Activated T-helper 1 cell treated with Interleukin-2 at 50 U/mL for 16 hours (primary cell): ENCODE measurements at places on chromosomes 1 and 21.

DNA sequence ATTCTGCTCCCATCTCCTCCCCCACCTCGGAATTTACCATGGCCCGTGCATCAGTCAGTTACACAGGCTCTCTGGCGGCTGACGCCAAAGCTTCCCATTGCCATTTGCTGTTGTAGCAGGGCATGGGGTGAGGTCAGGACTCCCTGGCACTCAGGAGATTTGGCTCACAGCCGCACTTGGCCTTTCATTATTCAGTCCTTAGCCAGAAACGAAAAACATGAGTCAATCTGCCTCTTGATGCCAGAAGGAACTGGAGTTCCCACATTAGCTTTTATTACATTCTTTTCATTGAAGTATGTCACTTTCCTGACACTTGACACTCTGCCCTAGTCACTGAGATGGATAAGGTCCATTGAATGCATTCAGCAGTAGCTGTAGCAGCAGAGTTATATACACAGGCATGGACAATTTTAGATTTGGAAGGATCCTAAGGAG, 260.6 kb downstream of the CACNA1E start:
- no peak for DNase-seq

- DNase-seq = no peak
Measured at GRCh38 chr1:53627666-53628065, 111.3 kb downstream of the GLIS1 start.

DNA sequence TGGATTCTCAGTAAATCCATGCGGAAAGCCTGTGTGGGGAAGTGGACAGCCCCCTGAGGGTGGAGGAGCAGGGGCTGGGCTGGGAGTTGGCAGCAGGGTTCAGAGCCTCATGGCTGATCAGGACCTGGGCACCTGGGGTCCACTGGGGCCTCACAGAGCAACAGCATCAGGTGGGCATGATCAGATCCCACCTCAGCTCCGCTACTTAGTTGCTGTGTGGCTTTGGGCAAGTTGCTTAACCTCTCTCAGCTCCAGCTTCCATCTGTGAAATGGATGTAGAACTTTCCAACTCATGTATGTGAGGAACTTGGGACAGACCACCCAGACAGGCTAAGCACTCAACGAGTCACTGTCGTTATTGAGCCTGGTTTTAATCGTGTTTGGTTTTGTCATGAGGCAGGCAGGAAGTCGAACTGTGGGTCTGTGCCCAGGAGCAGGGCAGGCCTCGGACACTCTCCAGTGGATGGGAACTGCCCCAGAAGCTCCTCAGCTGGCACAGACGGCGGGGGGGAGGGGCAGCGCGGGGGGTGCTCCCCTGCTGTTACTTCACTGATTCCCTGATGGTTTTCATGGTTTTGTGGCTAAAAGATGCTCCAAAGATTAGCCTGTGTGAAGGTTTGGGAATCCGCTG, 155.8 kb upstream of the TMEM51 start:
- DNase-seq = no peak

GRCh38 chr21:37210130-37210529, 57.0 kb downstream of the VPS26C start:
- DNase-seq = no peak

DNA sequence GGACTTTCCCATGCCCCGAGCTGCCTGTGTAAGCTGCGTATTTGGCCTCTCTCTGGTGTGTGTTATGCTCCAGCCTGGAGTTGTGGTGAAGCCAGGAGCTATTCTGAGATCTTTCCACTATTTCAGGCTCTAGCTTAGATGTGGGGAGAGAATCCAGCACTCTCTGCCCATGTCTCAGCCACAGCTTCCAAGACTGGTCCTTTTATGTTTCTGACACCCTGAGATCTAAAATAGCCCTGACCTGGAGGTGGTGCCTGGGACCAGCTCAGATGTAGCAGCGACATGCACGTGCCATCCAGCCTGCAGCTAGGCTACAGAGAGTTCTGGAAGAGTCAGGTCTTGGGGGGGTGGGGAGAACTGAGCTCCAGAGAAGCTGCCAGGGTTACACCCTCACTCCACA, 76.5 kb downstream of the TENT5C start:
- DNase-seq = no peak

DNA sequence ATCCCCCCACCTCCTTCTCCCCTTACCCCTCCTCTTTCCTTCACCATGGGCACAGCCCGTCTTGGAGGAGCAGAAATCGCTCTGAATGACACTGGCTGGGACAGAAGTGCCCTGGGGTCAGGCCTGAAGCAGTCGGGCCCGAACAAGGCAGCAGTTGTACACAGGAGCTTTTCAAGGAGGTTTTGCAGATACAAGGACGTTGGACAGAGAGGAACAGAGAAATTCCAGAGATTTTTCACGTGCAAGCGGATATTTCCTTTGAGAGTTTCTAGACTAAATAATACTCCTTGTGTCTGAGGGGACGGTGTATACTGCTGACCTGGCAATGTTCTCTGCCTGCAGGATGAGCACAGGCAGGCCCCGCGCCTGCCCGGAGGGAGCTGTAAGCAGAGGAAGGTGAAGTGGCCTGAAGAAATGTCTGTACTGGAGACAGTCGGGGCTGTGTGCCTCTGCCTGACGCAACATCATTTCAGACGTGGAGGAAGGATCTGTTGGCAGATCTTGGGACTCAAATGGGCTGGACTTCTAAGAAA, 95.3 kb upstream of the SLC25A33 start:
- no peak for DNase-seq

DNA sequence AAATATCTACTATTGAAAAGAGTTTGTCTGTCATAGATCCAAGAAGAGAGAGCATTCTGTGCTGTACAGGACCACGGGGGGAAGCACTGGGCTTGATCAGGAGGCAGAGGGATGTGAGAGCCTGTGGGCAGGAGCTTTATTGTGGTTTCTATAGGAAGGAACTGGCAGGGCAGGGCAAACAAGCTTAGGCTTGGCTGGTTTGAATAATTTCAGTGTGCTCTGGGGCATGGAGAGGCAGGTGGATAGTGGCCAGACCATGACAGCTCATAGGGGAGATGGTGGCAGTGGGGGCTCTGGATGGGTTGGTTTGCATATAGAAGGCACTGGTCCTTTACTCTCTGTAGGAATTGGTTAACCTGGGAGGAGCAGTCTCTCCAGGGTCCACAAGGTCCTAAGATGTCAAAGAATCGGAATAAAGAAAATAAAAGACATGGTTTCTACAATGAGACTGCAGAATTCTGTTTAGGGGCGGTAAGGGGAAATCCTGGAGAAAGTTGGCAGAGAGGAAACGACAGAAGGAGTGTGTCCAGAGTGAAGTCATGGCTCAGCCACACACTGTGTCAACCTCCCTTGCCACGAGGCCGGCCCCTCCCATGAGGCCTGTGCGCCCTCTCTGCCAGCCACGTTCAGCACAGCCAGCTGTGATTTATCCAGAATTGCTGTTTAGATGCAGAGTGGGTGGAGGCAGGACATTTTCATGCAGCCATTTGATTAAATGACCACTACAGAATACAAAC, 81.7 kb upstream of the PGBD5 start:
- DNase-seq = no peak

DNA sequence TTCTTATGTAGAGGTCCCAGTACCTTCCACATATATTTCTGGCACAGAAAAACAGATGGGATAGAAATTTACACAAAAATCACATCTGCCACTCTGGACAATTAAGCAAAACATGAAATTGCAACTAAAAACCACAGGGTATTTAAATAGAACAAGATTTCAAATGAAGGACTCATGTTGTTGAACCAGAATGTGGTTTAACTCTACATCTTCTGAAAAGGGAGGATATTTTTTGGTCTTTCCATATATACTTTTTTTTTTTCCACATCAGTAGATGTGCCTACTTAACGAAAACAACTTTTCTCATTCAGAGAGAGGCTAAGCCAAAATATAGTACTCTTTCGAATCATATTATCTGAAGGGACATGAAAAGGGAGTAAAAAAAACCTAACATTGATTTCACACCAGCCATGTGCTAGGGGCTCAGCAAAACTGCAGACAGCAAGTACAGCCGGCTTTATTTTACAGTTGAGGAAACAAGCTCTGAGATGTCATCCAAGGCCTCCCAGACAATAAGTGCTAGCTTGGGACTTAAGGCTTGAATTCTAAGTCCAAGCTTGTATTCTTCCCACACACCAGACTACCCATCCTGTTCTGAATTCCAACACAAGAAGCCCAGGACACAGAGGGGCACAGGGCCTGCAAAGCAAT, 208.9 kb downstream of the PBX1 start:
- no peak for DNase-seq

DNA sequence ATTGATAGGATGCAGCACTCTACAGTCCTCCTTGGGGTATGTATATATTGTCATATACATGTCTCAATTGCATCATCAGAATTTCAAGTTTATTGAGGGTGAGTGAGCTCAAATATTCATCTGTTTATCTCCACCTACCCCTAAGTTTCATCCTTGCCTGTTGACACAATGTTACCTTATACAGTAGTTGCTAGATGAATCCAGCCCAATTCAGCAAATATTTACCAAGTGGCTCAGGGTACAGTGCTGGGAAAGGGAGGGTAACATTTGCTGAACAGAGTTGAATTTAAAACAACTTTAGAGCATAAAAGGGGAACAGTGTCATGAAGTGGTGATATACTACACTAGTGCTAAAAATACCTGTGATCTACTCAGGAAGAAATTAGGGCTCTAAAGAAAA, 14.4 kb downstream of the ELAVL4 start:
- DNase-seq = no peak

DNA sequence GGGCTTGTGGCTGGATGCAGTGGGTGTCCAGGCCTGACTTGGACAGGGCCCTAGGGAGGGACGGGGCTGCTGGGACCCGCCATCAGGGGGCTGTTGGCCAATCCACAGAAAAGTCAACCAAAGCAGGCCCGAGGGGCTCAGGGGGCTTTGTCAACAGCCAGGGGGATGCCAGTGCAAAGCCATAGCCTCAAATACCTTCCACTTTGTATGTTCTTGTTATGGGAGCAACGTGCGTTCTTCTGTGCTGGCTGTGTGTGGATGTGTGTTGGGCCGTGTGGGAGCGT, 35.4 kb upstream of the ARF1 start:
- DNase-seq = no peak

DNA sequence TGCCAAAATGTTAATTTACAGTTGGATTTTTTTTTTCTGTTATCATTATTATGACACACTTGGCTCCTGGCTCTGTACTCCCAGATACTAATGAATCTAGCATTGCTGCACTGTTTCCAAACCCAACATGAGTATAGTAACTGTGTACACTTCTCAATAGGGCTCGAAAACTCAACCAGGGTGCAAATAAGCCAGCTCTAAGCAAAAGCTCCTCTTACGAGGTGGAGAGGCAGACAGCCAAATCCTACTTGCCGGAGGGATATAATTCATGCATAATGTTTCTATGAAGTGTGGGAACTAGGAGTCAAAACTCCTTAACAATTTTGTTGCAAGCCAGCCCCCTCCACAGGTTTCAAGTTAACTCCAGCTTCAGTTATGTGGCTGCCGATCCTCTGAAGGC, 510.4 kb upstream of the ZP4 start:
- no peak for DNase-seq

DNA sequence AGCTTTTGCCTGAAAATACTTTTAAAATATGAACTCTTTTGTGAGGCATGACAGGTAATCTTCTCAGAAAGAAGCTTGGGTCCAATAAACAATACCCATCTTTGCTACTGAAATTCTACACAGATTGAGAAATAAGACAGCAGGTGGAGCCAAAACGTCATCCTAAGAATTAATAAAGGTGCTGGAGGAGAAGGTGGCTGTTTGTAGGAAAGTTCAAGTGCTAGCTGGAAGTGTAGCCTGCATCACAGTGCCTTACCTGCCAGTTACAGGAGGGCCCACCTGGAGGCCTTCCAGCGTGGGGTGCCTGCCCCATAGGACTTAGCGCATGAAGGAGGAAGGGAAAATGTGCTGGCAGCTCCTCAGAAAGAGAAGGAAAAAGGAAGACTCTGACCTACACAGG, 93.7 kb downstream of the TTC3 start:
- no peak for DNase-seq

DNA sequence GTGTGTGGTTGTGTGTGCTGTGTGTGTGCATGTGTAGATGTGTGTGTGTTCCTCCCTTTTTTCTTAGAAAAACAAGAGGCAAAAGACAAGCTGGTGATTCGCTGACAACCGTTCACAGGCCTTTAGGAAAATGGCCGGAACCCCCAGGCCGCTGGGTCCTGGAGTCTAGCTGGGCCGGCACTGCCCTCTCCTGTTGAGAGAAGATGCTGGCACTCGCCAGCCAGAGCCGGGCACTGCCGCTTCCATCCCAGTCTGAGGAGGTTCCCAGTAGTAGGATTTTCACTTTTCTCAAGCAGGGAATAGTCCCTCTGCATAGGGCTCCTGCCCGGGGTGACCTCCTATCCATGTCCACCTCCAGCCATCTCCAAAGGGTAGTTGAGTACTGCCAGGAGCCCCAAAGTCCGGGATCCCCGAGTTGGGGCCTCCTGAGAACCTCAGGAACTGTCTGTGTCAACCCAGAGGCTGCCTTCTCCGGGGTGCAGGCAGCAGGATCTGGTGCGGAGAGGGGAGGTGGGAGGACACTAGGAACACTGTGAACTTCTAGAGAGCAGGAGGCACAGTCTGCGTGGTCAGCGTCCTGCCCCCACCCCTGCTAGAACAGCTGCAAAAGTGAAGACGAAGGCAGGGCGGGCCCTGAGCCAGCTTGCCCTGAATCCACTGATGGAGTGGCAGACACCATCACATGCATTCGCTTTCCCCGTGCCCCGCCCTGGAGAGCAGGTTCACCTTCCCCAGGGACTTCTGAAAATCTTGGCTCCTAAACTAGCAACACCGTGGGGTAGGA, 44.1 kb upstream of the ARHGEF16 start:
- no peak for DNase-seq

DNA sequence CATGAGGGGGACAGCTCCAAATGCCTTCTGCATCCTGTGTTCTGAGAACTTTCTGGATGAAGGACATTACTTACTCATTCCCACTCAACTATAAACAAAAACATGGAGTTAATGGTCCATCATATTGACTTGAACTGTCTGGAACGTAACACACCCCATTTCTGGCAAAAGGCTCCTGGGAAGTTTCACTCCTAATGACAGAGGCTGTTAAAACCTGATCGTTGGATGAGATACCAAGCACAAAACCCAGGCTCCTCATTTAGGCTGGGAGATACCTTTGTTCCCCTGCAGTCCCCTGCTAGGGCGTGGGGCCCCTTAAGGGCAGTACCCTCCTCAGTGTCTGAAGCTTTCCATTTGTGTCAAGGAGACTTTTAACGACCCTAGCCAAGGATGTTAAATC, 78.9 kb downstream of the RHOU start:
- DNase-seq = no peak

GRCh38 chr1:241972703-241973369, 15.3 kb downstream of the BECN2 start:
- DNase-seq = no peak

- no peak for DNase-seq
Measured at GRCh38 chr1:1777583-1777899, 729 bp downstream of the NADK start.

GRCh38 chr1:27136998-27137542, 17.9 kb downstream of the SLC9A1 start:
- DNase-seq = peak; percentile 66
